NCI-H2081 (cell line): ENCODE measurements at places on chromosomes 6 and 20.

GRCh38 chr6:160030103-160030502 lies 61.2 kb downstream of the IGF2R start:
- DNase-seq, result no peak

GRCh38 chr6:55388211-55388610 lies 60.9 kb downstream of the GFRAL start:
- no peak for DNase-seq

GRCh38 chr6:70956451-70957283 lies at the start of gene B3GAT2:
Gene B3GAT2, minus strand, starts transcription at chr6:70957060. Its CDS starts 631 bp downstream, at chr6:70956429.
- peak; percentile 44 for DNase-seq

GRCh38 chr6:46022106-46022948 lies 6.7 kb upstream of the CLIC5 start:
- no peak for DNase-seq

DNA sequence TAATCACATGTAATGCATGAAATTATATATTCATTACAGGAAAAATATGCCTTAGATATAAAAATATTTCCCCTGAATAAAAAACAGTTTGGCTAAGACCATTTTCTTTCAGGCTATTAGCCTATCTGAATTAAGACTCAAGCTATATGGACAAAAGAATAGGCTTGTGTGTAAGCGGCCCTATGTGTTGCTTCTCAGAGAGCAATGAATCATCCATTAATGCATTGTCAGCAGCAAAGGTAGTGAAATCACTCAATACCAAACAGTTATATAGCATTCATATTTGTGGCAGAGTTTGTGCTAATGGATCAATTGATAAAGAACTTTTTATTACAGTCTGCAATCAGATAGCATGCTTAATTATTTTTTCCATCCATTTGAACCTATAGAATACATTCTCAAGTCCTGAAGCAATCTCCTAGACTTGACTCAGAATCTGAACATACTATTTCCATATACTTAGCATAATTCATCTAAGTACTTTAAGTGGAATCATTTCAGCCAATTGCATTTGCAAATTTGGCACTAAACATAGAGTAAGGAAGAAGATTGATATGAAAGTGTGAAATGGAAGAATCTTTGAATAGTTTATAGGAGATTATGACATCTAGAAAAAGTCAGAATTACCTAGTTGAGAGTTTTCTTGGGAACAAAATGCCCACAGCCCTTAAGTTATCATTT lies 112.2 kb downstream of the ADGRB3 start:
- DNase-seq, result no peak

DNA sequence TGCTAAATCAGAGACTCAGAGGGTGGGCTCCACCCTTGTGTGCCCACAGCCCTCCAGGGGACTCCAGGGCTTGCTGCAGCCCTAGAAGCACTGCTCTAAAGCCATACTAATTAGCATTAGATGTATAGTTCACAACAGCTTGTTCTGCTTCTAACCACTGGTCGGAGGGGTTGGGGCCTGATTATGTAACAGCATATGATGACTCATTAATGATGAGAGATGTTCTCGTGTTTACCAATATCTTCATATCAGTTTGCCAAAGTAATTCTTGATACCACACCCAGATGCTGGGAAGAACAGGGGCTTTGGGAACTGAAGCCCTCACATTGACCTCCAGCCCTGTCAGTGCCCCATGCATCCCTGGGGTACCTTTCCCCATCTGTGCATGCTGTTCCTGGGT lies 104.1 kb upstream of the FOXA2 start:
- DNase-seq, result no peak

GRCh38 chr20:25592135-25592852 lies 7.0 kb upstream of the NINL start:
- DNase-seq, result no peak

DNA sequence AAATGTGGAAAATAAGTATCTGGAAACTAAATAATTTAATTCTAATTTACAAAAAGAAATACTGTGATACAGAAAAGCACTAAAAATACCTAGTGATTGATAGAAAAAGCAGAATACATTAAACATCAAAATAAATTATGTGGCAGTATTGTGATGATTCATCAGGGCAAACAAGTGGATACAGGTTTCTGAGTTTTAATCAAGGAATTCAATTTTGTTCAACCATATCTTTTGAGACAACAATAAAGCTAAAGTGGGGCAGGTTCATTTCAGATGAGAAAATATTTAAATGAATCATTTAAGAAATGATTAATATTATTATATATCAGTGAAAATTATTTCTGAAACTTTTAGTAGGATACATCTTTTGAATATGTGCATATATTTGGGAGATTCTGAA lies 49.8 kb downstream of the GRIK2 start:
- DNase-seq, result no peak

DNA sequence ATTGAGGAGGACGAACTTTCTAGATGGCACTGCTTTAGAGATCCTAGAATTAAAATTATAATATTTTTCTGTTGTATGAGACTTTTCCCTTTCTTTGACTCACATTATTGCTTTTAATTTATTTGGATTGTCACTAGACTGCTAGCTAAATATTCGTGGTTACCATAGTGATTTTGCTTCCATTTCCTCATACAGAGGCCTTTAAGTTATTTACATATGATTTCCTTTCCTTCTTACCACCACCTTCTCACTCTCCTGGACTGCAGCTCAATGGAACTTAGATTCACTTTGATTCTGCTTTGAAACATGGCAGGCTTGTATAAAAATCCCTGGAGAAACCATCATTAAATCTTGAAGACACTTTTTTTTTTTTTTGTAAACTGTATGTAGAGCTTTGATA lies 222.9 kb downstream of the LAMA2 start:
- DNase-seq, result no peak

DNA sequence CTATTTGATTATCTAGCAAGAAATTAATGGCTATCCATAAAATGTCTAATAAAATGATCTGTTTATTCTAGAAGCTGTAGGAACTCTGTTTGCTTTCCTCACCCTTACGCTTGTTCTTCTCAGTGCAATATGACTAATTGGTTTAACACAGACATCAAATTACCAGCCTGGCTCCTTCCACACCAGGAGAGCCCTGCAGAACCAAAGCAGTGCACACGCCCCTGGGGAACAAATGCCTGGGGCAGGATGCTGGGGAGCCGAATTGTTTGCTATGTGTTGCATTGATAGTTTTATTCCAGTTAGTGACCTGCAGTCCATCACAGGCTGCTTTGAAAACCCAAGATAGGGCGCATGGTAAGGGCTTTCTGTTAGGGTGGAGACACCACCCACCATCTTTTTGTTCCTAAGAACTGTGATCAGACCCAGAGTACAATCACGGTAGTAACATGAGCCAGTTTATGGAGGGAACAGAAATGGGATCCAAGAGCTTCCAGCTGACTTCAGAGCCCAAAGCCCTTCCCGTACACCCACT lies 126.4 kb upstream of the CD93 start:
- DNase-seq, result peak; percentile 62

- DNase-seq, result no peak
Observed at GRCh38 chr6:31246051-31246521, 25.8 kb downstream of the HLA-C start.

DNA sequence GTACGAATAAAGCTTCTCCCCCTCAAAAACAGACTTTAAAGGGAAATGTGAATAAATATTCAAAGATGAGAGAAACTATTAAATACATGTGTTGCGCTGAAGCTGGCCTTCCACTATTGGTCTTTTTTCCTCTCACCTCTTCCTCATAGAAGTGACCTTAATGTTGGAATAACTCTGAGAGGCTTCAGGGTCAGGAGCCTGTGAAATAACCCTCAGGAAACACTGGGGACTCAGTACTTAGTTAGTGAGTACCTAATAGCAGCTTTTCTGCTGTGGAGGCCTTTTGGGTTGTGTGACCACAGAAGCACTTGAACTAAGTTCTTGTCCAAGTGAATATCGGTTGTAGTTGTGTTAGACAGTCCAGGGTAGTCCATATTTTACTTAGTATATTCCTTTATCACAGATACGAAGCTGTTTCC lies 799 bp upstream of the SHPRH start:
- no peak for DNase-seq

DNA sequence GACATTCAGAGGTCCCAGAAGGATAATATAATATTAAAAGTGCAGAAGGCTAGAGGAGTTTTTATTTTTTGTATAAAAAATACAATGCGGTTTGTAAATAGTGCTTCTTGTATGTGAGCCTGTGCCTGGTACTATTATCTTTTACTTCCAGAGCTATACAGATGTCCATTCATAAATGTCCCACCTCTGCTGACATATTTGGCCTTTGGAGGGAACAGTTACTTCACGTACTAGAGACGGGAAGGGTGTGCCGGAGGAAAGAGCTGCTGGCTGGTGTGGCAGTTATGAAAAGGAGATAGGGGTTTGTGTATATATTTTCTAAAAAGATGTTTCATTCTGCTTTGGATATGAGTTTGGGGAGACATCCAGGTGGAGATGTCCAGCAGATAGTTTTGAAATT lies 8.8 kb downstream of the CD109 start:
- DNase-seq, result no peak

- DNase-seq, result no peak
Observed at GRCh38 chr20:8118039-8118438, 14.0 kb upstream of the PLCB1 start.

GRCh38 chr20:48478370-48478769 lies 349.4 kb downstream of the PREX1 start:
- no peak for DNase-seq

DNA sequence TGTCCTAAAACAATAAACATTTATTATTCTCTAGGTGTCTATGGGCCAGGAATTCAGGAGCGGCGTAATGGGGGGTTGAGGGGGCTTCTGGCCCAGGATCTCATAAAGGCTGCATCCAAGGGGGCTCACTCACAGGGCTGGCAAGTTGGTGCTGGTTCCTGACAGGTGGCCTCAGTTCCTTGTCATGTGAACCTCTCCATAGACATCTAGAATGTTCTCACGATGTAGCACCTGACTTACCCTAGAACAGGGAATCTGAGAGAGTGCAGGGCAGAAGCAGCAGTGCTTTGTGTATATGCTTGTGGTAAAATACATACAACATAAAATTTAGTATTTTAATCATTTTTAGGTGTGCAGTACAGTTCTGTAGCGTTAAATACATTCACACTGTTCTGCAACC lies 57.1 kb downstream of the PHF20 start:
- DNase-seq, result no peak

GRCh38 chr20:22915512-22915911 lies 119.6 kb upstream of the SSTR4 start:
- DNase-seq, result no peak

DNA sequence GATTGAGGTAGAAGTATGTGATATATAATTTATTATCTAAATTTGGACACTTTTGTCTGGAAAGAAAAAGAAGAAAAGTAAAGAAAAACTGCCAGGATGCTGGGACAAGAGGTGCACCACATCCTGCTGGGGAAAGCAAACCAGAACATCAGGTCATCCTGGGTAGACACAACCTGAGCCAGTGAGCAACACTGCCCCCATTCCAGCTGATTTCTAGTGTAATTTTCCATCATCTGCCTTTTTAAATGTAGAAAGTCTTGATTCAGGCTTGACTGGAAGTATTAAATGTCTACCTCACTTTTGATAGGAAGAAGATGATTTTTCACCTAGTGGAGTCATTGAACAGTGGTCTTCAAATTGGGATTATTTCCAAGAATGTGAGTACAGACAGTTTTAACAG lies 1164.5 kb upstream of the CITED2 start:
- DNase-seq, result no peak

DNA sequence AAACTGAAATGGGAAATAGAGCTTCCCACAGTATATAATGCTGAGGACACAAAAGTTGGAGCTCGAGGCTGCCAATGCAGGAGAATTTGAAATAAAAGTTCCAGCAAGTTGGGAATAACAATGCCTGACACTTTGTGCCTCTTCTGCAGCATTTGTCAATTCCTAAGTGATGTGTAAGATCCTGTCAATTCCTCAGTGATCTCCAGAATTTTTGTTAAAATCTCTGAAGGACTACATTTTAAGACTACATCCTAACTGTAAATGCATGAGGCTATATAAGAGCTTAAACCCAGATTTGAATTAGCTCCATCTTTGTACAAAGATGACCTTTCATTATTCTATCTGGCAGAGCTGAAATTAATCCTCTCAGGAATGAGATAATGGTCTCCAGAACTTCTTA lies 208.2 kb downstream of the COL12A1 start:
- DNase-seq, result no peak

DNA sequence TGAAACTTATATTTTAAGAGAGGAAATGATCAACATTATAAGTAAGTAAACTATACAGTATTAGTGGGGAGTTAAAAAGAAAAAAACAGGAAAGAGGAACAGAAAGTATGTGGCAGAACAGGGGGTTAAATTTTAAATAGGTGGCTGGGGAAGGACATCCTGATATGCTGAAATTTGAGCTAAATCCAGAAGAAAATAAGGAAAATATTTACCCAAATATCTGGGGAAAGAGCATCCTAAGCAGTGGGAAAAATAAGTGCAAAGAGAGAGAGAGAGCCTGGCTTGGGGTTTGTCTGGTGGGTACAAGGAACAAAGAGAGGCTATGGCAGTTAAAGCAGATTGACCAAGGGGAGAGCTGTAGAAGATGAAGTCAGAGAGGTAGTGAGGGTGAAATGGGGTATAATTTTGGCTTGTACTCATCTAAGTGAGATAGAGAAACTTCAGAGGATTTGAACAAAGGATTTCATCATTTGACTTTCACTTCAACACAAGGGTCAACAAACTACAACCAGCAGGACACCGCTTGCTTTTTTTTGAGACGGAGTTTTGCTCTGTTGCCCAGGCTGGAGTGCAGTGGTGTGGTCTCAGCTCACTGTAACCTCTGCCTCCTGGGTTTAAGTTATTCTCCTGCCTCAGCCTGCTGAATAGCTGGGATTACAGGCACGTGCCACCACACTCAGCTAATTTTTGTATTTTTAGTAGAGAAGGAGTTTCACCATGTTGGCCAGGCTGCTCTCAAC lies 328.4 kb upstream of the CNR1 start:
- no peak for DNase-seq

- no peak for DNase-seq
Observed at GRCh38 chr6:56549014-56549413, 93.7 kb downstream of the DST start.

DNA sequence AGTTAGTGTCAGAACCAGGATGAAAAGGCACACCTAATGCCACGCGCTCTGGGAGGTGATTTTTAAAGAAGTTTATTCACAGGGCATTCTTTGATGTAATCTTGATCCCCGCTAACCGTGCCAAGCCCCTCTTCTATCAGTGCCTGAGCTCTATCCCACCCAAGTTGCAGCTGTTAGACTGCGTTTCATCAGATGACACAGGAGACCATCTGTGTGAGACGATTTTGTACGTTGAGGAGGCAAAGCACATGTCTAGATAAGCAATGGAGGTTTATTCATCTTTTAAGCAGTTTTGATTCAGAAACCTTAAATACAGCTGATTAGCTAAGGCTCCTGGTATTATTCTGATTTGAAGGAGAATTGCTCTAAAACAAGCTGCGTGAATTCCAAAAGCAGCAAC lies 18.6 kb downstream of the RNASET2 start:
- no peak for DNase-seq

GRCh38 chr20:15199698-15200097 lies 862.3 kb upstream of the FLRT3 start:
- DNase-seq, result no peak
